ENCODE measurements at places on chromosomes 4 and X. TPM values are rescaled to one million over a fixed set of nuclear protein-coding genes. Genes with fewer than 3 reads are reported as not detected.

PF4V1 gene
- not detected for total RNA-seq

CAMK2D gene
- total RNA-seq: 49.7 TPM

CITED1 gene
- total RNA-seq: not detected

PABPC1L2B gene
- not detected for total RNA-seq

APLN gene
- total RNA-seq: 47.1 TPM

SLC34A2 gene
- total RNA-seq: not detected

GSX2 gene
- total RNA-seq: not detected

FGD1 gene
- 2.3 TPM for total RNA-seq

DMP1 gene
- not detected for total RNA-seq

FAM184B gene
- not detected for total RNA-seq

Measured in epithelial cell of umbilical artery (primary cell).